NCI-H1092 treated with DMSO at 0.1 percent for 48 hours (cell line): ENCODE measurements at places on chromosomes 13 and 19.

- DNase-seq: no peak
Observed at GRCh38 chr19:55467236-55468053, 2.9 kb upstream of the C19orf85 start.

- no peak for DNase-seq
Observed at GRCh38 chr19:31538879-31539278, 189.6 kb upstream of the TSHZ3 start.

DNA sequence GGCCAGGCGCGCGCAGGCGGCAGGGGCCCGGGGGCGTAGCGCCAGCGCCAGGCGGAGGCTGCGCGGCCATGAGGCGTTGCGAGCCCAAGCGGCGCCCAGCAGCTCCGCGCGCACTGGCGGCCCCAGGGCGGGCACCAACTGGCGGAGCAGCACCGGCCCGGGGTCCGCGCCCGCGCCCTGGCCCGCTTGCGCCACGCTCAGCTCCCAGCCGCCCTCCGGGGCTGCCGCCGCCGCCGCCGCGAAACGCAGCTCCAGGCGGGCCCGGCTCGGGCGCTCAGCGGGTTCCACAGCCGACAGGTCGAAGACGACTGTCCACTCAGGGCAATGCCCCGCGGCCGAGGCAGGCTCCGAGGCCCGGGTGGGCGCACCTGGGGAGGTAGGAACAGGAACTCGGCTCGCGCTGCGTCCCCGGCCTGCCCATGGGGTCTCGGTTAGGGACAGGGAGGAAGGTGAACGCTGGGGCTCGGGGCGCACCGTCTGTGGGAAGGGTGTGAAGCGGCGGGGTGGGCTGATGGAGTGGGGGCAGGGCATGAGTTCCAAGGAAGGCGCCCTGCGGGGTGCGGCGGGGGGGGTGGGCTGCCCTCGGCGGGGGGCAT lies 26.8 kb downstream of the CERS1 start:
- DNase-seq: no peak

DNA sequence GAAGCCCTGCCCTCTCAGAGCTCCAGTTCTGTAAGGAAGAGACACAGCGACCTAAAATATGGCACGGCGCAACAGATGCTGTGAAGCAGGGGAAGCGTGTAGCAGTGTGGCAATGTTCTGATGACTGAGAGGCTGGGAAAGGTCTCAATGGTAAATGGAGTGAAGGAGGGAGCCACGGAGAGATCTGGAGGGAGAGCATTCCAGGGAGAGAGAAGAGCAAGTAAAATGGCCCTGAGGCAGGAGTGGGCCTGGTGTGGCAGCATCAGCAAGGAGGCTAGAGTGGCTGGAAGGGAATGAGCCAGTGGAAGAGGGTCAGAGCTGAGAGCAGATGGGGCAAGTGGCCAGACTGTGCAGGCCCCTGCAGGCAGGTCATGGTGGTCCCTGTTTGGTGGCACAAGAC lies 16.4 kb downstream of the RCN3 start:
- no peak for DNase-seq

GRCh38 chr13:87777387-87777786 lies 106.2 kb downstream of the SLITRK5 start:
- peak; percentile 16 for DNase-seq

DNA sequence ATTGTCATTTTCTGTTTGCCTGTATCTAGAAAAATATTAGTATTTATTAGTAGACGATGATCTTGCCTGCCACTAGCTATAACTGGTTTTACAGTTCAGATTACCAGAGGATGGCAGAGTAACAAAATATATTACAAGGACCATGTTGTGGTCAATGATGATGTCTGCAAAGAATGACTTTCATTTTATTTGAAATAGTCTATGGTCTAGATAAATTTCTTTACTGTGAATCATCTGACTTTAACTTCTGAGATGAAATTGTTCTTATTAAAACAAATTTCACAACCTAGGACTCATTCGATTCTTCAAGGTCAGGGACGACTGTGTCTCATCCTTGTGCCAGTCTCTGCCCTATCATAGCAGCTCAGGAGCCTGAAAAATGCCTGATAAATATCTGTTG lies 637.8 kb upstream of the KLF12 start:
- DNase-seq: no peak

DNA sequence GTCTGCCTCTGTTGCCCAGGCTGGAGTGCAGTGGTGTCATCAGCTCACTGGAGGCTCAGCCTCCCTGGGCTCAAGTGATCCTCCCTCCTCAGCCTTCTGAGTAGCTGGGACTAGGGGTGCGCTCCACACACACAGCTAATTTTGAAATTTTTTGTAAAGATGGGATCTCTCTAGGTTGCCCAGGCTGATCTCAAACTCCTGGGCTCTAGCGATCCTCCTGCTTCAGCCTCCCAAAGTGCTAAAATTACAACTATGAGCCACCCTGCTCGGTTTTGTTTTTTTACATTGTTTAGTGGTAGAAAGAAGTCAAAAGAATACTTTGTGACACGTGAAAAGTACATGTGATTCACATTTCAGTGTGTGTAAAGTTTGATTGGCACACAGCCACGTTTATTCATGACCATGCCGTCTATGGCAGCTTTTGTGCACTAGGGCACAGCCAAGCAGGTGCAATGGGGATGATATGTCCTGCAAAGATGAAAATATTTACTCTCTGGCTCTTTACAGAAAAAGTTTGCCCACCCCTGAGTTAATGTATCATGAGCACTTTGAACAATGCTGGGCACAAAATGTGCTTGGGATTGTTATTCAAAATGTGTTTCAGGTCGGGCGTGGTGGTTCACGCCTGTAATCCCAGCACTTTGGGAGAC lies 16.2 kb upstream of the NFIC start:
- peak; percentile 19 for DNase-seq

GRCh38 chr19:27654266-27654990 lies 1558.5 kb downstream of the UQCRFS1 start:
- no peak for DNase-seq

DNA sequence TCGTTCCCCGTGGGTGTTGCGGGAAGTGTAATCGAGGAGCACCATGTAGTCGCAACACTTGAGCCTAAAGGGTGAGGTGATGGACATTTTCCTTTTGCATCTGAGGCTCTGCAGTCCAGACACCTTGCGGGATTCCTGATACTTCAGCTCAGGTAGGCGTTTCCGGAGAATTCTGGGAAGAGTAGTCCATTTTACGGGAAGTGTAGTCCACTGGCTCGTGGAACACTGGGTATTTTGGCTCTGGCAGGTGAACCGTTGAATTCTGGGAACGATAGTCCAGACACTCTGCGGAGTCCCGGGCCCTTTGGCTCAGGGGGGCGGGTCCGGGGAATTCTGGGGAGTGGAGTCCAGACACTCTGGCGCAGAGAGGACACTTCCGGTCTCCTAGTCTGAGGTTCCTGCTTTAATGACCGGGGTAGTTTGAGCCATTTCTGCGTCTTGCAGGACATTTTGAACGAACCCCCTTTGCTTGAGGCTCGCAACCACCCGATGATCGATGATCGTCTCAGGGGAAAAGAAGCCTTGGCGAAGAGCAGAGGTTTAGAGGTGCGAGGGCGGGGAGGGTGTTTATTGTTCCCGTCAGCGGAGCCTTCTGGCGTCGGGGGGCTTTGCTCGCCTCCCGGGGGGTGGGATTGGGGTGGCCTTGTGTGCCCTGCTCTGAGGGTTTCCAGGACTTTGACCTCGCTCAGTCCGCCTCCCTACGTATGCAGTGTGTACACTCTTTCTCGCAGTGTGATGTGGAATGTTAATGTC lies at the start of gene ZNF223:
Gene ZNF223, plus strand, starts transcription at position 387 of the 753 bp plus-strand sequence. CDS start 3,141 bp downstream, outside the sequence.
- peak; percentile 92 for DNase-seq

- DNase-seq: peak; percentile 43
Observed at GRCh38 chr13:25286308-25286968, 850 bp downstream of the MTMR6 start.

DNA sequence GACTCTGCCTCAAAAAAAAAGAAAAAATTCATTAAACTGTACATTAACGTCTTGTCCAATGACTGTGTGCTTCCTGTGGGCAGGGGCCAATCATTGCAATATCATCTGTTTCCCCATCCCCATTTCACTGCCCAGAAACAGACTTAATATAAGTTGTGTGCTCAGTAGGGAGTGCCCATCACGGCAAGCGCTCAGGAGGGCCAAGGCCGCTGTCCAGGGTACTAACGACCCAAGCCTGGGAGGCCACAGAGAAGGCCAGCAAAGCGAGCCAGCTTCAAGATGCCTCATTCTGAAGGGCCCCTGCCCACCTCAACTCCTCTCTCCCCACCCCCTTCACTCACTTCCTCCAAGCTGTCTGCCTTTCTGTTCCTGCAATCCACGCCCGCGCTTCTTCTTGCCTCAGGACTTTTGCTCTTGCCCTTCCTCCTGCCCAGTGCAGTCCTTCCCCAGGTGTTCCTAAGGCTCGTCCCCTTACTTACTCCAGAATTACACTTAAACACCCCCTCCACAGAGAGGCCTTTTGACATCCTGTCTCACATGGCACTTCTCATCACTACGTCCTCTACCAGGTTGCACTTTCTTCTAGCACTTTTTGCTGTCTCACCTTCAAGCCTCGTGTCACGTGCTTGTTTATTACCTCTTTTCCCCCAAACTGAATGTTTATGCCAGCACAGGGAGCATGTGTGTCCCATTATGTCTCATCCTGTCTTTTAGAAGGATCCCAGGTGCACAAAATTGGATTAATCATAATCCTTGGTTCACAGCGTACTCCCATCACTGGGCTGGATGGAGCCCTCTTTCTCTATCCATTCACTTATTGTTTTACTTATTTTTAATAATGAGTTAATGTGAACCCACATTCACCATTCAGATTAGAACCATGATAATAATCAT lies 11.3 kb upstream of the POU2F2 start:
- DNase-seq: no peak

- DNase-seq: no peak
Observed at GRCh38 chr13:86188170-86188569, 389.0 kb upstream of the SLITRK6 start.

GRCh38 chr13:79779761-79780160 lies 298.8 kb downstream of the NDFIP2 start:
- DNase-seq: no peak

DNA sequence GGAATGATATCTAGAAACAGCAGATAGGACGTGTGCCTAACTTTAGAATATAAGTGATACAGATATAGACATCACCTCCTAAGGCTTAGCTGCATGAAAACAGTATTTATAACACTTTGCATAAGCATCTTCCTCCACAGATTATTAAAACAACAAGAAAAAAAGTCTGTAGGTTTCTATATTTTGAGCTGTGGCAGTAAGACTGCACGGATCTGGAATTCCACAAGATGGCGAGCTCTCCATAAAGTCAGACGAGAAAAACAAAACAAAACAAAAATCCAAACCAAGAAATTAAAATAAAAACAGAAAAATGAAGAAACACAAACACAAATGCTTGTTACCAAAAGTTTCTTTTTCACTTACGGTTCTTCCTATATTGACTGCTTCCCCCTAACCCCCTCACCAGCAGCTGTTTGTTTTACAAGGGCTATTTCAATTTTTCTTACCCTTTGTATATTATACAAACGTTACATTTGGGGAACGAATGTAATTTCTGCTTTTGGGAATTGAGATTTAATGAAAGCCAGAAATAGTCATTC lies 285.8 kb downstream of the MYO16 start:
- peak; percentile 42 for DNase-seq
